ENCODE measurements at places on chromosomes 3 and 15.
A peak's percentile ranks its signal among the peaks of the same experiment; 100 is the strongest.

- no peak for DNase-seq
Measured at GRCh38 chr3:73609655-73610054, 15.1 kb downstream of the PDZRN3 start.

DNA sequence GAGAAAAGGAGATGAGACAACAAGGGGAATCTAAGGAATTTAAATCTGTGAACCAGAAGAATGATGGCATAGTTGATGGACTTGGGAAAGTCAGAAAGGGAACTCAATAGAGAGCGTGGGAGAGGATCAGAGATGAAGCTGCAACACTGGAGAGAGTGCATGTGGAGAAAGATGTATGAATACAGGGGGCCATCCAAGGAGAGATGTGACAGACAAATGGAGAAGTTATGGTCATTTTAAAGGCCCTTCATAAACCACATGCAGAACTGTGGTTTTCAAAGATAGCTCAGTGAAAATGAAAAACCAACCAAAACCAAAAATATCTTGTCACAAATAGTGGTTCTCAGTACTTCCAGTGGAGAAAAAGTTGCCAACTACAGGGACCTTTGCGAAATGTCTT lies 265.2 kb downstream of the SUCLG2 start:
- DNase-seq, result peak; percentile 25

- no peak for DNase-seq
Measured at GRCh38 chr3:29515451-29515850, 234.6 kb downstream of the RBMS3 start.

GRCh38 chr3:60313951-60314461 lies 937.2 kb downstream of the FHIT start:
- DNase-seq, result no peak

DNA sequence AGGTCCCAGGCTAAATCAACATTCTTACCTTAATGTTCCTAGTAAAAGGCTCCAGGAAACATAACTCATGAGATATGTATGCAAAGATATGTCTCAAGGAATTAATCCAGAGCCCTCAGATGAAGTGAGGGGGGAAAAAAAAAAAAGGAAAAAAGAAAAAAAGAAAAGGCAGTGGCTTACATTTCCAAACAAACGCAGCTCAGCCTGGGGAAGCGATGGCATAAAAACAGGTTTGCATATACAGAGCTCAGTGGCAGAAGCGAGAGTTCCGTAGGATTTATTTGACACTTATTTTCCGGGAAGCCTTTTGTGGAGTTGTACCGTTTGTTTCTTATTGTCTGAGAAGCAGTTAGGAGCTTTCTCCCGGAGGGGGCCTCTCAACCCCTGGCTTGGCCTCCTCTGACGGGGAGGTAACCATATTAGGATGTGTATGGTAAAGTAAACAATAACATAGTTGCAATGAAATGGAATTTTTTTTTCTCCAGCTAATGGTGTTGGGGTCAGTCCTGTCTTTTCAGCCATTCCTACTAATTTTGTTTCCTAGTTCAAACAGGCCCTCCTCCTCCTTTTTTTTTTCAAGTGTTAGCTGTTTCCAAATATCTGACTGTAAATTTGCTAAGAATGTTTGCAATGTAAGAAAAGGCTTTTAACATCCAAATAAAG lies 338.6 kb downstream of the FOXP1 start:
- no peak for DNase-seq
